ENCODE measurements at places on chromosomes 6 and 20.

DNA sequence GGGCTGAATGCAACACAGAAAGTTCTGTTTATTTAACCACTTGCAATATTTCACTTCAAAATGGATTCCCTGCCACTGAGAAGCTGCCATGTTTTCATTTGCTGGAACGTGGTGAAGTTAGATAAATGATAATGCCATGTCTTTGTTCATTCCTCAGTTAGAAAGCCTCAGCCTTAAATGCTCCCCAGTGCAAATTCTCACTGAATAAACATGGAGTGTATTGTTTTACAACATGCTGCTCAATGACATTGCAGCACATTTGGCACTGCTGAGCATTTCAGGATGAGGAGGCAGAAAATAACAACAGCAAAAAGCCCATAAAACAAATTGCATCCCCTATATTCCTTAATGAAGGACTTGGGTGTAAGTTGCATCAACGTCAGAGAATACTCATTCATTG, 913.8 kb upstream of the FLRT3 start:
- no peak for DNase-seq

DNA sequence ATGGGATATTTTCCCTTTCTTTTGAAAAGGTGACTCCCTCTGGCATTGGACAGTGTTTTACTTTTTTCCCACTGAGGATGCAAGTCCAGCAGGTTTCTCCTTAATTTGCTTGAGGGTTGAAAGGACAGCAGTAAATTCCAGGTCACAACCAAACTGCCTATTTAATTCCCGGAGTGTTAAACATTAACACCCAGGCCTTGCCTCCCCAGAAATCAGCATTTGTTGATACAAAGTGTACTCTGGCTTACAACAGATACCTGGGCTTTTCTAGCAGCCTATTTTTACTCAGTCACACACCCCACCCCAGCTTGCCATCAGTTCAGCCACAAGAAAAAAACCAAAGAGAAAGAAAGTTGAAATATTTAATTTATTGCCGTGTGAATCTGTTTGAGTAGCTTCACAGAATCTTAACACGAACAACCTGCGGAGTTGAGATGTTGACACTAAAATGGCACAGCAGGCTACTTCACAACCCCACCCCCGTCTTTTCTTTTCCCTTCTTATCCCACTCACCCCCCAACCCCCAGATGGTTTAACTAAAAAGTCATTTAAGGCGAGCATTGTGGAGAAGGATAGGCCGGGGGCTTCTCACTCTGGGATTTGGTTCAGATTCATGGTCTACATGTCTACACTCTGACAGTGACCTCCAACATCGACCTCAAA, 45.7 kb downstream of the MYLIP start:
- DNase-seq, result no peak

DNA sequence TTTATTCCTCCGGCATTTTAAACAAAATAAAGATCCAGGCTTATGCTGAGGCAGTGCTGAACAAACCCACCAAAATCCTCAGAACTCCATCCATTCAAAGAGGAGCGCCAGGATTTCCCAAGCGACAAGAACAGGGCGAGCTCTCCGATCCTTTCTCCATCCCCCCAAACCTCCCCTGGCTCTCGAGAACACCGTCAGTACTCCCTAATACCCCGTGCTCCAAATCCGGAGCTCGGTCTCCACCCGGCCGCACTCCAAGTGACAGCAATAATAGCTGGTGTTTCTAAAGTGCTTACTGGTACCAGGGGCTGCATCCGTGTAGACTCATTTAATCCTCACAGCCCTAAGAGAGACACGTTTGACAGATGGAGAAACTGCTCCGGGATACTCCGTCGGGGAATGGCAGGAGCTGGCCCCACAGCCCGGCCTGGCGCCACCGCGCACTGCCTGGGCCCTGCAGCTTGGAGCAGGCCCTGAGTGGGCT, 277.1 kb upstream of the QKI start:
- no peak for DNase-seq

DNA sequence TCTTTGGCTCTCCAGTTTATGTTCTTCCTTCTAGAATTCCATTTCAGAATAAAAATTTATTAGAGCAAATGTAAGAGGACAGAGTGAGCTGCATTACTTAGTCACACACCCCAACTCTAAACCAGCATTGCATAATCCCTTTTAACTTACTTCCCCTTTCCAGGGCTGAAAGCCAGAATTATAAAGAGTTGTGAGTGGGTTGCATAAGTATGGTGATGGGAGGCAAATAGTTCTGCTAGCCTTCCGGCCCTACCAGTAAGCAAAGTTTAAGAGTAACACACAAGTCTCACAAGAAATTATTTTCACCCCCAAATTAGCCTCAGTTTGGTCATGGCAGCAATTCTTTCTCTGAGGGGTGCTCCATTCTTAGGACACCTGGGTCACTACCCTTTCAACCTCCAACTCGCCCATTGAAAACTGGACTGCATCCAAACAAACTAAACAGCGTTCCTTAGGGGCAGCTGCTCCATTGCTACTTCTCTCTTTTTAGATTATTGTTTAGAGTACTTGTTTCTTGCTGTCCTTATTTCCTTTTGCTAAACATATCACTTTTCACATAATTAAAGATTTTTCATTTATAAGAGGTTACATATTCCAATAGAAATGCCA, 1.6 kb downstream of the KIAA0408 start:
- DNase-seq, result no peak

DNA sequence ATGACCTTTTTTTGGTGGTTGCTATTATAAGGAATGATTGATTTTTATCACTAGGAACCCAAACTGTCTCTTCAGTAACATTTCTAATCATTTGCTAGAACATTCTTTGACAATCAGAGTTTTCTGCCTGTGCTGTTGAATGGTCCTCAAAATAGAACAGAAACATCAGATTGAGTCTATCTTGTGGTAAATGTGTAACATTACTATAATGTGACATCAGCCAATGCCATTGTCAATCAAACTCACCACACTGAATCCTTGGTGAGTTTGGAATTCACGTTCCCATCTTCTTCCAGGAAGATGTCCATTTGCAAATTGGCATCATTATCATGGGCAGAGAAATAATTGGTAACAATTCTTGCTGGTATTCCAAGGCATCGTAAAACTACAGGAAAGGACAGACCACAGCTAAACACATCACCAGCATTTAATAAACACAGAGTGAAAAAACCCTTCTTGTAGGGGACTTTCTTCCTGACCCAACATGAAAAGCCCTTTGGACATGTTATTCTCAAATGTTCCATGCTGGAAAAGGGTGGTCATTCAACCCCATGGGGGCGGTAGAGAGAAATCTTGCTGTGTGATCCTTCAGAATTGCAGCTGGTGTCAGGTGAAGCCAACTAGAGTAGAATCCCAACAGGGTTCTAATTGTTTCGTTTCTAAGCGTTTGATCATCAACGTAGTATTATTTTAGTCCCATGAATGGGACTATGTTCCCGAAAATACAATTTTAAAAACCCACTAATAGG, 98.5 kb downstream of the F13A1 start:
- DNase-seq, result no peak

DNA sequence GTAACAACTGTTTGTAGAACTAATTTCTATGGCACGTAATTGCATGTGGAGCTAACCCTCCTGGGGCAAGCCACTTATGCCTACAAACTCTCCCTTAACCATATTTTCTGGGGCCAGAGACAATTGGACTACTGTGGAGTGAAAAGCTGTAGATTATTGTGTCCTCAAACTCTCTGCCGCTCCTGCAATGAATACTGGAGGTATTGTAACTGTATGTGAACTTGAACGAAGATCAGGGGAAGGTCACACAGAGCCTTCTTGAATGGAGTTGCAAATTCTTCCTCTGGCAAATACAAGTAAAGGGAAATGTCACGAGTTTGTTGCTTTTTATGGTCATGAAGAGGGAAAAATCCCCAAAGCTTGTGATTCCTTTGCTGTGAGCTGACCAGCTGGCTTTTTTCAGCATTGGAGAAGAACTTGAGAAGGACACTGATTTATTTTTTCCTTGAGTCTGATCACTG, 18.2 kb downstream of the AKAP12 start:
- DNase-seq, result no peak

DNA sequence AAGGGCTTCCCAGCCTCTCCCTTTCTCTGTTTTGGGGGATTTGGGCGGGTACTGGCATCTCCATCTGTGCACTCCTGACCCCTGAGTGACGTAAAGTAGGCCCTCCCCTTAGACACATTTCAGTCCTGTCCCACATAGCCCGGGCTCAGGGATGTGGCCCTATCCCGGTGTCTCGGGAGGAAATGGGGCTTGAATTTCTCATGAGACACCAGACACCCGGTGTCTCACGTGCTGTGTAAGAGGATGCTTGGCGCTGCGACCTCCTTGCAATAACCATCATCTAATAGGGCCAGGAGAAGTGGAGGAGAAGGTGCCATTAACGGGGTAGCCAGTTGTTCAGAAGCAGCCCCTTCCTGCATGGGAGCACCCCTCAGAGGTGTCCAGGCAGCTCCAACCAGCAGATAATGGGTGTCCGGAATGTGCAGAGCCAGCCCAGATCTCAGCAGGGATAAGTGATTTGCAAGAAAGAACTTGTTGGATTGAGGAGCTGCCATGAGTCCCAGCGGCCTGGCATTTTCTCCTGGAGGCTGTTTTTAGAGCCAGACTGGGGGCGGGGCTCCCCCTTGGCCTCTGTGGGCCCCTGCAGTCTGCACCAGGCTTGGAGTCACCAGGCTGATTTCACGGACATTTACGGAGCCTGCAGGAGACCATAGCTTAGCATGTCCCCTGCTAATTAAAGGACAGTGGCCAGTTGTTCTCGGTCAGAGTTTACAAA, 372.0 kb downstream of the PREX1 start:
- no peak for DNase-seq

GRCh38 chr6:31592396-31592771, 422 bp downstream of the NCR3 start:
- DNase-seq, result no peak

DNA sequence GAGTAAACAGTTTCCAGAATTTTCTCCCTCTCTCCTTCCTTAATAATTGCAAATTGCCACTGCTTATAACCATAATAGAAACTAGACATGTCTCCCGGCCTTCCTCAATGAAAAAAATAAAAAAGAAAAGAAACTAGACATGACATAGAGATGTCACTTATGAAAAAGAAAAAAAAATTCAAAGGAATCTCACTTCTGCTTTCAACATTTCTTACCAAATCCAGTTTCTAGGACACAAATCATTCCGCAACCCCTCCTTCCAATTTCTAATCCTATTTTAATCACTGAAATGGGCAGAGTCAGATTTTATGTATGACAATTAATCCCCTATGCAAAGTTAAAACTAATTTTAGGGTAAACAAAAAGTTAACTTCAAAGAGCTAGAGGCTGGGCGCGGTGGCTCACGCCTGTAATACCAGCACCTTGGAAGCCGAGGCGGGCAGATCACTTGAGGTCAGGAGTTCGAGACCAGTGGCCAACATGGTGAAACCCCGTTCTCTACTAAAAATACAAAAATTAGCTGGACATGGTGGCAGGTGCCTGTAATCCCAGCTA, 40.1 kb upstream of the EEF1A1 start:
- DNase-seq, result no peak

DNA sequence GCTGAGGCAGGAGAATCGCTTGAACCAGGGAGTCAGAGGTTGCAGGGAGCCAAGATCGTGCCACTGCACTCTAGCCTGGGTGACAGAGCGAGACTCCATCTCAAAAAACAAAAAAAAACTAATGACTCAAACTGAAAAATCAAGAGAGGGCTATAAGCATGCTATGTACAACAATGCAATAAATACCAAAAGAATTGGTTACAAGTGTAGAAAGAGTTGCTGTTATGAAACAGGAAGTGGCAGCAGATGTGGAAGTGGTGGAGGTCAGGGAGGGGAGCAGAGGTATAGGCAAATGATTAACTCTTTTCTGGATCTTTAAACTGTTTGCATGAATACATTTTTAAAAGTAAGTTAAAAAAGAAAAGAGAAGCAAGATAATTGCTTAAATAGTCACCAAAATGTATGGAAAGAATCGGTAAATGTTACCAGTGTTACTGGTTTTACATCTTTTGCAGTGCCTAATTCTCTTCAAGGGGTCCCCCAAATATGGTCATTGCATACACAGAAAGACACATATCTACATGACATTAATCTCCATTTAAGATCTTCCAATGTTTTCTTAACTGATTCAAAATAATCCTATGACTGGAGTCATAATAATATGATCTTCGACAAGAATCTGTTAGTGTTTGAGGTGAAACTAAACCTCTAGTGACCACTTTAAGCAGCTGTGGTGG, 15.0 kb downstream of the CALHM6 start:
- DNase-seq, result no peak

- no peak for DNase-seq
Measured at GRCh38 chr6:30893001-30893591, 8.8 kb downstream of the DDR1 start.

GRCh38 chr6:33843131-33844121, 39.6 kb upstream of the MLN start:
- no peak for DNase-seq

GRCh38 chr6:85576476-85576875, 17.2 kb downstream of the SNX14 start:
- DNase-seq, result no peak

DNA sequence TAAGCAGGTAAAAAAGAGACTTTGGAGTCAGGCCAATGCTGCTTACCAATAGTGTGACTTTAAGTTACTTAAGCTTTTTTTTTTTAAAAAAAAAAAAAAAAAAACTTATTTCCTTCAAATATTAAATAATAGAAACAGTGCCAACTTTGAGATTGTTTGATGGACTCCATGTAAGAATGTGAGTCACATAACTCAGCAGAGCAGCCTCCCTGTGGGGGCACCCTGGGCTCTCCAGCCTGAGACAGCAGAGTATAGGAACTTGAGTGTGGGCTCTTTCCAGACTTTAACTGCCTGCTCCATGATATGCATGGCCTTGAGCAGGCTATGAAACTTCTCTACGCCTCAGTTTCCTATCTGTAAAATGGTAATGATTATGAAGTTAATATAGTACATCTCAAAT, 113.3 kb upstream of the SAMD5 start:
- no peak for DNase-seq

GRCh38 chr6:105080279-105080678, 99.5 kb downstream of the POPDC3 start:
- DNase-seq, result no peak

DNA sequence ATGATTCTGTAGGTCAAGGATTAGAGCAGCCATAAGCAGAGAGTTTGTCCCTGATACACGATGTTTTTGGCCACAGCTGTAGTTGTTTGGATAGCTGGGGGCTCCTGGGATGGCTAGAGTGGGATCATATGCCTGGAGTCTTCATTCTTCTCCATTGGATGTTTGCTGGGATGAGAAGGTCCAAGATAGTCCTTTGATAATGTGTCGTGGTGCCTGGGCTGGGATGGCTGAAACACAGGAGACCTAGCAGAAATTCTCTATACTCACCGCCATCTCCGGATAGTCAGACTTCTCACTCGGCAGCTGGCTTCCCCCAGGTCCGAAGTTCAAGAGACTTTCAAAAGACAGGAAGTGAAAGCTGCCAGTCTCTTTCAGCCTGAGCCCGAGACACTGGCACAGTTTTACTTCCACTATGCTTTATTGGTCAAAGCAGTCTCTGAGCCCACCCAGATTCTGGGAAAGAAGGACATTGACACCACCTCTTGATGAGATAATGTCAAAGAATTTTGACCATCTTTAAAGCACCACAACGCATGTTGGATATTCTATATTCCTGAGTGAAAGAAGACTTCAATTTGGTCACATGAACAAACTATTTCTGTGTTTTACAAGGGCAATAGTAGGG, 16.0 kb downstream of the MARCKS start:
- DNase-seq, result no peak

- DNase-seq, result no peak
Measured at GRCh38 chr6:33156561-33156960, 35.7 kb downstream of the COL11A2 start.

Data from RKO (cell line).